EL (cell line): ENCODE measurements at places on chromosomes 1 and 21.

GRCh38 chr1:154873321-154873950, 3.4 kb upstream of the KCNN3 start:
- no peak for DNase-seq

- no peak for DNase-seq
Observed at GRCh38 chr1:160325252-160325651, 17.8 kb downstream of the COPA start.

DNA sequence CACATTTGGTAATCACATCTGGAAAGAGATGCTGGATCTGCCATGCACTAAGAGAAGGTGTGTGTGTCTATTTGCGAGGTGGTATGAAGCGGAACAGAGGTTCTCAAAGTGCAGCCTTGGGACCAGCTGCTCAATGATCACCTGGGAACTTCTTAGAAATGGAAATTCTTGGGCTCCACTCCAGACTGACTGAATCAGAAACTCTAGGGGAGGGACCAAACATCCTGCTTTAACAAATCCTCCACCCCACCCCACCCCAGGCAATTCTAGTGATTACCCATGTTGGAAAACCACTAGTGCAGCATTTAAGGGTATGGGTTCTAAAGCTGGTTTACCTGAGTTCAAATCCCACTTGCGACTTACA, 143.9 kb upstream of the JUN start:
- no peak for DNase-seq

DNA sequence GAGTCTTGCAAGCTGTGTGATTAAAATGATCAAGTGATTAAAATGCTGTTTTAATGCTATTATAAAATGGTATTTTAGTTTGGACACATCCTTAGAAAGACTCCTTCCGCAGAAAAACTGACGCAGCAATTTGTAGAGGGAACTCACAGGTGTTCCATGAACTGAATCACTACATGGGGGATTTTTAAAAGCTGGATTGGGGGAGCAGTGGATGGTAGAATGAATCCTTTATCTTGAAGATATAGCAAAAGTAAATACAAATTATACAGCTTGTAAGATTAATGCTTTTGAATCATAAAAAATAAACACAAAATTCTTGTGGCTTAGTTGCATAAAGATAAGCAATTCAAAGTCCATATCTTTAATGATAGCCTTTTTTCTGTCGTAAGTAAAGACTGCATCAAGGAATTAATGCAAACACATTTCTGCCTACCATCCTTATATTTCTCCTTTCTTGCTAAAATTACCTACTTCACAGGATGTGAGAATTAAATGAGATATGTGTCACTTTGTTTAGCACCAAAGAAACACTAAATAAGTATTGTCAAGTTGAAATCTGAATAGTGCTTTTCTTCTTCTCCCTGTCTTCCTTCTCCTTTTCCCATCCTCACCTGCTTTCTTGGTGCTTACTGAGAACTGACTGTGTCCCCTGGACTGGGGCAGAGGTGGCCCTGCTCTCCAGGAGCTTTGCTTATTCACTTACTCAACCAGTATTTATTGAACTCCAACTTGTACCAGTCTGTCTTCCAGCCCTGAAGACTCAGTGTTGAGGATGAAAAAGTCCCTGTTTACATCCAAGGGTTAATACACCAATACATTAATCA, 61.5 kb upstream of the F3 start:
- DNase-seq = no peak

DNA sequence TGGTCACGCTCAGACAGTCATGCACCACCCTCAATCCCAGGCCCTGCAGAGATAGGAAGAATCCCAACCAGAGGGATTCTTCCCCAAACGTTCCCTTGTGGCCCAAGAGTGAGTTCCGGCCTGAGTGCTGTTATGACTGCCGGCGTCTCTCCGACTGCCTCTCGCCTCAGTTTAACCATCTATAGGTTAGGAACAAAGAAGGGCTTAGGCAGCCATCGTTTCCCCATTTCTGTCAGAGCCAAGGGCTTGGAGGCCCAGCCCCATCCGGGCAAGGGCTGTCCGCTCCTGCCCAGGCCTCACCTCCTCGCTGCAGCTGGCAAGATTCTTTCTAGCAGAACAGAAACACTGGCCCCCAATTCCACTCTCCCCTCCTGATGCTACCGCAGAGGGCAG, 58.7 kb downstream of the STUM start:
- no peak for DNase-seq

- DNase-seq = no peak
Observed at GRCh38 chr1:205285381-205286101, 36.0 kb downstream of the NUAK2 start.
